ENCODE measurements at places on chromosomes 11 and 22. TPM values are rescaled to one million over a fixed set of nuclear protein-coding genes. Genes with fewer than 3 reads are reported as not detected.
A peak's percentile ranks its signal among the peaks of the same experiment; 100 is the strongest.

GRCh38 chr11:8321876-8322275, 58.2 kb upstream of the LMO1 start:
- DNase-seq: no peak

- DNase-seq: peak; percentile 52
Observed at GRCh38 chr22:22110548-22111266, 128.1 kb upstream of the TOP3B start.

The OR56A5 gene
- total RNA-seq: not detected

- DNase-seq: no peak
Observed at GRCh38 chr22:19753090-19753842, 7.3 kb upstream of the TBX1 start.

The WNT7B gene
- 14.2 TPM for total RNA-seq

GRCh38 chr11:100833276-100833675, 146.2 kb downstream of the ARHGAP42 start:
- DNase-seq: no peak

GRCh38 chr22:27583856-27584255, 217.7 kb downstream of the MN1 start:
- DNase-seq: no peak

GRCh38 chr11:130427581-130428315, 661 bp downstream of the ADAMTS8 start:
- no peak for DNase-seq

The RASGRP2 gene
- total RNA-seq: not detected

DNA sequence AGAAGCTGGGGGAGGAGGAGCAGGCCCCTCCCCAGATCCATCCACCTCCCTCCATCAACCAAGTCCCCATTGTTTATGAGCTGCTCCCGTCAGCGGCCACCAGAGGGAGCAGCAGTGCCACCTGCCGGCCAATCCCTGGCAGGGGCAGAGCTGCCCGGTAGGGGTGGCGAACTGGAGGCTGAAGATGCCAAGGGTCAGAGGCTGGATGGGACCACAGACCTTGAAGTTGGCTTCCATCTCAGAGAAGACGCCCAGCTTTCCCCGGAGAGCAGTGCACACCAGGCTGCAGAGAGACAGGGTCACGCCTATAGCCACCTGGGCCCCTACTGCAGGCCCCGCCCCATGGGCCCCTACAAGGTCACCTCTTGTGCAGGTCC, 3.6 kb downstream of the FIBP start:
- DNase-seq: peak; percentile 71

The BDNF gene
- 46.9 TPM for total RNA-seq

DNA sequence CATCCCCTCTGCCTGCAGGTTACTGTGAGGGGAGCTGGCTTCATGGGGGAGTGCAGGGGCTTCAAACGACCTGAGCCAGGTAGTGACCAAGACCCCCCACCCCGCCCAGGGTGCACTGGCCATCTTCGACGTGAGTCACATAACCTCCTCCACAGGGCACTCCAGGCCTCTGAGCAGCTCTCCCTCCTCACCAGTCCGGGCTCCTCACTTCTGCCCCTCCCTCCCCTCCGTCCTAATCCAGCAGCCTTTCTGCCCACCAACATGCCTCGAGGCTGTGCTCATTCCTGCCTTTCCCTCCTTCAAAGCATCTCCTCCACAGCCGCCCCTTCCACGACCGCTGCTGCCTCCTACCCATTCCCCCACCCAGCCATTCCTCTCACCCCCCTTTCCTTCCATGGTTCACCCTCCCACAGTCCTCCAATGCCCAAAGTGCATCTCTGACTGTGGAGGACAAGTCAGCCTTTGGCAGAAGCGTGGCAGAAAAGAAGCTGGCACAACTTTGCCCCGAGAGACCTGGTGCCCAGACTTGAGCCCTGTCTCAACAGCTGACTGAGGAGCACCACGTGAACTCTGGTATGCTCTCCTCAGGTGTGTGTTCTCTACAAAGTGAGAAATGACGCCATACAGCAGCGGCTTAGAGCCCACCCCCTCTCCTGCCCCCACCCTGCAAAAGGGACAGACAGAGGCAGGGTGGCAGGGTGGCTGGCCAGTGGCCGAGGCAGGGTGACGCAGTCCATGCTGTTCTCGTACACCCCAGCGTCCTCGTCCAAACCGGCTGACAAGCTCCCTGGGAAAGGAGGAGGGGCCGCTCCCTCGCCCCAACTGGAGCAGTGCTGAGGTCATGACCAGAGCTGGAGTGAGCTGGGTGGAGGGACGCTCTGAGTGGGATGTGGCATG, 30.4 kb downstream of the OPCML start:
- DNase-seq: no peak

DNA sequence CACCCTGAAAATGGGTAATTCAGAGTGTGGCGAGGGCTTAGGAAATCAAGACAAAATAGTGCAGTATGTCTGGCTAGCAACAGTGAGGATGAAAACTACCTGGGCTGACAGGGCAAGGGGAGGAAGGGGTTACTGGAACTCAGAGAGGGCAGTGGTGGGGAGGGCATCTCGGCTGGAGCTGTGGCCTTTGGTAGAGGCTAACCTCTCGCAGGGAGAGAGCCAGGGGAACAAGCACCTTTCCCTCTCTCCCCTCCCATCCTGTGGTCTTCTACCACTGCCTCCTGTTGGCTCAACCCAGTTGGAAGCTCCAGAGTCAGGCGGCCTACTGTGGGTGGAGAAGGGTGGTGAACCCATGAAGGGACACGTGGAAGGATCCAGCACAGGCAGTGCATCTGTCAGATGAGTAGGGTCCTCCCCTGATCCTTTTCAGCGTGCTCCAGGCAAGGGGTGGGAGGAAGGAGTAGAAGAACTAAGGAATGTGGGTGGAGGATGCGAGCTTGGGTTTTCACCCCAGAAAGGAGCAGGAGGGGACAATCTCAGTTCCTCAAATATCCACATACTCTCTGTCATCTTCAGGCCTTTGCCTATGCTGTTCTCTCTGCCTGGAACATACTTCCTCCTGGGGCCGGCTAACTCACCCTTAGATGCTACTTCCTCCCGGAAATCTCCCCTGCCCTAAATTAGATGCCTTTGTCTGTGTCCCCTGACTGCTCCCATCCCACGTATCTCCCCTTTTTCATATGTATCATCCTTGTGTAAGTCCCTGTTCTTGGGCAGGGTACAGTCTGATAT, 6.2 kb upstream of the KCNE3 start:
- no peak for DNase-seq

The GRK3 gene
- 4.6 TPM for total RNA-seq

DNA sequence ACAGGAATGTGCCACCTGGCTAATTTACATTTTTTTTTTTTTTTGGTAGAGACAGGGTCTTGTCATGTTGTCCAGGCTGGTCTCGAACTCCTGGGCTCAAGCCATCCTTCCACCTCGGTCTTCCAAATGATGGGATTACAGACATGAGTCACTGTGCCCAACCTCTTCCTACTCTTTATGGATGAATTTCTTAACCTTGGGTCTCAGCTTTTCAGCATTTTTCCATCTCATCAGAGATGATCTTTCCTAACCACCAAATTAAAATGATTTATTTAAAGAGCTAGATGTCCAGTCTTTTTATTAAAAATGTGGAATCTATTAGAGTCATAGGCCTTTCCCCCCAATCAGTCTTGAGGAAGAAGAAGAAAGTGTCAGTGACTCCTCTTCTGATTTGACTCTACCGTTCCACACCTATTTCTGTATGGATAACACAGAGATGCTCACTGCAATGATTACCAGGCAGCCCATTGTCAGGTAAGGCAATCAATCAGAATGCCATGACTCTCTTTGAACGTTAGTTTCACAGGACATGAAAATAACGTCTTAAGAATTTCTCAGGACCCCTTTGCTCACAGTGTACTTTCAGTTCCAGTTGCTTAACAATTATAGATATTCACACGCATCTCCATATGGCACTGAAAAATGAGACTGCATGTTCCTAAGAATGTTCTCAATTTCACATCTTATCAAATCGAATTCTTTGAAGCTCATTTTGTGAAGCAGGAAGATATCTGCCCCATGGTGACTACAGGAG, 51.0 kb downstream of the MIAT start:
- DNase-seq: peak; percentile 64

GRCh38 chr11:109062445-109062844, 359.5 kb upstream of the C11orf87 start:
- DNase-seq: no peak

DNA sequence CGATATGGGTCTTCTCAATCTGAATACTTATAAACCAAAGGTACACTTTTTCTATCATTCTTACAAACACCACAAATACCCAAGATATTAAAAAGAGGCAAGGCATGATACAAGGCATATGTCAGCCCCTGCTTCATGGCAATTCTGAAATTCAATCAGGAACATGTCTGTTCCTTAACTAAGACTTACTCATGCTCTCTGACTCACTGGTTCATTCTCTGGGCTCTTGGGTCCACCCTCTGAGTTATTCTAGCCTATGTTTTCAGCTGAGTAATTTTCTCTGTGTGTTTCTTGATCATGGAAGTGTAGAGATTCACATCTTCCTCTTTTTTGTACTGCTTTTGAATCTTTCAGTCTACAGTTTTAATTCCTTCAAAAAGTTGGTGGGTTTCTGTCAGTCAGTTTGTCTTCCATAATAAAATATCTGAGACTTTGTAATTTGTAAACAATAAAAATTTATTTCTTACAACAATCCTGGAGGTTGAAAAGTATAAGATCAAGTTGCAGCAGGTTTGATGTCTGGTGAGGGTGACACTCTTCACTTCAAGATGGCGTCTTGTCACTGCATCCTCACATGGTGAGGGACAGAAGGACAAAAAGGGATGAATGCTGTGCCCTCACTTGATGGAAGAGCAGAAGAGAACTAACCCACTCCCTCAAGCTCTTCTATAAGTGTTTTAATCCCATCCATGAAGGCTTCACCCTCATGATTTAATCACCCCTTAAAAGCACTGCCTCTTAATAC, 211.7 kb downstream of the FAM76B start:
- DNase-seq: peak; percentile 2

The KRTAP5-11 gene
- total RNA-seq: not detected

GRCh38 chr22:31537019-31537535, 40.7 kb downstream of the SFI1 start:
- DNase-seq: no peak

The C11orf87 gene
- total RNA-seq: 0.02 TPM

- DNase-seq: no peak
Observed at GRCh38 chr22:32919629-32920028, 118.1 kb downstream of the TIMP3 start.

The SMTN gene
- total RNA-seq: 51.2 TPM

DNA sequence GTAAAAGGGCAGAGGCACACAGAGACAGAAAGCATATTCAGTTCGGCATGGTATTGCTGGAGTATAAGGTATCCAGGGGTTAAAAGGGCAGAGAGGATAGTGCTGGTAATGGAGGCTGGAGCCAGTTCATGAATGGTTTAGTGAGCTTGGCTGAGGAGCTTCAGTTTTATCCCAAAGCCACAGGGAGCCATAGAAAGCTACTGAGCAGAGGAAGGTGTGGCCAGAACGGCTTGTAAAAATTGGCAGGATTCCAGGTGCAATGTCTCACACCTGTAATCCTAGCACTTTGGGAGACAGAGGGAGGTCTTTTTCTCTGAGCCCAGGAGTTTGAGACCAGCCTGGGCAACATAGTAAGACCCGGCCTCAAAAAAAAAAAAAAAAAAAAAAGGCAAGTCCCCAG, 186.1 kb downstream of the MYO18B start:
- DNase-seq: no peak

- DNase-seq: no peak
Observed at GRCh38 chr11:68038226-68038717, 553 bp upstream of the TCIRG1 start.

DNA sequence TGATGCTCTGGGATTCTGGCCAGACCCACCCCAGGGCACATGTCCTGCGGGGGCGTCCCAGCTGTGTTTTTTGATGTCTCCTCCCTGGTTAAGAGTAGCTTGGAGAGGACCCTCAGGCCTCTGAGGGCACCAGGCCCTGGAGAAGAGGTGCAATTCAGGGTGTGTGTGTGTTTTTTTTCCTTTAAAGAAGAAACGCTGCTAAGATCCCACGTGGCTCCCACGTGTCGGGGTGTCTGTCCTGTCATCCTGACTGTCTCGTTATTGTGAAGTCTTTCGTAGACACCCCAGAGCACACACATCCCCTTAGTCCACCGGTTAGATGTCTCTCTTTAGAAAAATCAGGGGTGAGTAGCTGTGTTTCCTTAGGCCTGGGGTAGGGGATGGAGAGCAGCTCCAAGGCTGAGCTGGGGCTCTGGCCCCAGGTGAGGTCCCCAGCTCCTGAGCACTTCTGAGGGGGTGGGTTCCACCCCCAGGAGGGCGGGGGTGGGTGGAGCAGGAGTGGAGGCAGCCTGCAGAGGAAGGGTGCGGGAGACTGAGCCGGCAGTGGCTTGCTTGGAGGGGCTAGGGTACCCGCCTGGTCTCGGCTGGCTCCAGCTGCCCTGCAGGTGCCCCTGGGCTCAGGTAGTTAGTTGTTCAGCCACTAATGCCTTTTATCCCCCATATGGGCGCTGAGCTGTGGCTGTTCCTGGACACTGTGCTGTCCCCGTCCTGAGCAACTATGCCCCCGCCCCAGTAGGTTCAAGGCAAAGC, 116.4 kb downstream of the CACNA1I start:
- DNase-seq: no peak

The LSP1 gene
- 4.0 TPM for total RNA-seq
